Naive thymus-derived CD4-positive, alpha-beta T cell (primary cell): ENCODE measurements at places on chromosomes 1 and 21. TPM values are rescaled to one million over a fixed set of nuclear protein-coding genes. Genes with fewer than 3 reads are reported as not detected.

- no peaks in the 10 kb centered on the region for H3K27me3 ChIP-seq
- no peaks in the 10 kb centered on the region for H3K4me1 ChIP-seq
- no peak overlapping the region for H3K27ac ChIP-seq
- no peak overlapping the region for H3K4me3 ChIP-seq
Observed at GRCh38 chr1:2098839-2099785, 48.9 kb downstream of the PRKCZ start.

DNA sequence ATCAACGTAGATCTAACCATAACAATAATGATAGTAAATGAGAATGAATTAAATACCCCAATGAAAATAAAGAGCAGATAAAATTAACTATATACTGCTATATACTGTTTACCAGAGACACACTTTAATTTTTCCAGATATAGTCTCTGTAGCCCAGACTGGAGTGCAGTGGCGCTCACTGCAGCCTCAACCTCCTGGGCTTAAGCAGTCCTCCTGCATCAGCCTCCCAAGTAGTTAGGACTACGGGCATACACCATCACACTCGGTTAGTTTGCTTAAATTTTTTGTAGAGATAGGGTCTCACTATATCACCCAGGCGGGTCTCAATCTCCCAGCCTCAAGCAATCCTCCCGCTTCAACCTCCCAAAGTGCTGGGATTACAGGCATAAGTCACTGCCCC is 37.2 kb downstream of the TRIM33 start:
- H3K4me1 ChIP-seq = peaks cover 7% of the 10 kb centered on the region
- no peak for DNase-seq
- H3K36me3 ChIP-seq = no peaks in the 10 kb centered on the region

- H3K27ac ChIP-seq = no peak overlapping the region
- no peak overlapping the region for H3K4me3 ChIP-seq
Observed at GRCh38 chr1:158272681-158273080, 17.0 kb upstream of the CD1C start.

TRABD2B gene
- total RNA-seq = not detected in 2 replicates

RGS8 gene
- not detected in 2 replicates for total RNA-seq

DNA sequence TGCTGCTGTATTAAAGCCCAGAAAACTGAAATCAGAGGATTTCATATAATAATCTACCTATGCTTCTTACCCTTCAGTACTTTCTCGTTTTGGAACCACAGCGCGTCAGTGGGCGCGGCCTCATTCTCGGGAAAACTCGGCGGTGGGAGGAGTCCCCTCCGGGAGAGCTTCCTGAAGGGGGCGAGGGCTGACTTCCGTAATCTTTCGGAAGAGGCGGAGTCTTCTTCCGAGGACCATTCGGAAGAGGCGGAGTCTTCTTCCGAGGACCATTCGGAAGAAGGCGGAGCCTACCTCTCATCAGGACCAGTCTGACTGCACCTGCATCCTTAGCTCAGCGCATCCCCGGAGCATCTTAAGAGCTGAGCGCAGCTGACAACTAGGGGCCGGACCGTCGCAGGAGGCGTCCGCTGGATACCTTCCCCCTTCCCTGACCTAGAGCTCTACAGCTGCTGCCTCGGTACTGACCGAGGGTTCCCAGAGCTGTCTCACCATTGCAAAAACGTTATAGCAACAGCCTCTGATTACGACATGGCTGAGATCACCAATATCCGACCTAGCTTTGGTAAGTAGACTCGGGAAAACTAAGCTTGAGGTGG is at the start of gene SYT11:
Gene SYT11 (plus strand): TSS at position 334 of the 596 bp plus-strand sequence. CDS start 195 bp downstream, at position 529.
- no peaks in the 10 kb centered on the region for H3K27me3 ChIP-seq
- peaks cover 25% of the 10 kb centered on the region for H3K4me1 ChIP-seq
- H3K36me3 ChIP-seq = no peaks in the 10 kb centered on the region
- peak; percentile 91 for DNase-seq

NBPF4 gene
- total RNA-seq = 0.20 and 0.22 TPM in 2 replicates

- H3K27ac ChIP-seq = no peak overlapping the region
- H3K36me3 ChIP-seq = peaks cover 9% of the 10 kb centered on the region
- no peak for DNase-seq
- H3K4me3 ChIP-seq = no peak overlapping the region
- H3K27me3 ChIP-seq = no peaks in the 10 kb centered on the region
Observed at GRCh38 chr1:147641291-147641690, 29.0 kb downstream of the ACP6 start.

GRCh38 chr1:201377611-201378092 is at the start of gene TNNT2:
Gene TNNT2, minus strand, starts transcription at chr1:201377680. Its CDS starts 4,426 bp downstream, at chr1:201373254.
- no peaks in the 10 kb centered on the region for H3K36me3 ChIP-seq
- no peak for DNase-seq
- H3K27me3 ChIP-seq = no peaks in the 10 kb centered on the region
- no peak within 1 kb of the TSS for H3K4me3 ChIP-seq
- no peak within 1 kb of the TSS for H3K27ac ChIP-seq

CLCNKA gene
- not detected for total RNA-seq

OPRD1 gene
- total RNA-seq = not detected in 2 replicates

RGS18 gene
- total RNA-seq = 2.0 TPM

ATP13A2 gene
- 42.1 TPM for total RNA-seq

- H3K27ac ChIP-seq = no peak overlapping the region
- no peaks in the 10 kb centered on the region for H3K27me3 ChIP-seq
- H3K4me3 ChIP-seq = no peak overlapping the region
- H3K4me1 ChIP-seq = no peaks in the 10 kb centered on the region
Observed at GRCh38 chr1:213154056-213154685, 103.1 kb downstream of the RPS6KC1 start.

- H3K27me3 ChIP-seq = no peaks in the 10 kb centered on the region
- no peaks in the 10 kb centered on the region for H3K4me1 ChIP-seq
- DNase-seq = no peak
Observed at GRCh38 chr1:53731779-53732305, 7.1 kb downstream of the GLIS1 start.

ATP1A4 gene
- not detected for total RNA-seq

DNA sequence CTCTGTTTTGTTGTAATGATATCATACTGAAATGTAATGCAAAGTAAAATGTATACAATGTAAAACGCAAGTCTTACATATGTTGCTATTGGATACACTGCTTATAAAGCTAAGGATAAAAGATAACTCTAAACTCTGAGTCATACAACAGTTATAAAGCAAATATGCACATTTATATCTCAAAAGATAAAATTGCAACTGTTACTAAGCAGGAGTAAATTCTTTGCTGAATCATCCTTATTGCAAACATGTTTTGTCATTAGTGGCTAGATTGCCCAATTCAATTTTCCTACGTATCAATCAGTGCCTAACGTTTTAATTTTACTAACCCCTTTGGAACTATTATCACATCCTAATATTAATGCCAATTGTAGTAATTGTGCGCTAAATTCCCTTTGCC is 762.9 kb downstream of the LTN1 start:
- no peaks in the 10 kb centered on the region for H3K4me1 ChIP-seq
- H3K27me3 ChIP-seq = no peaks in the 10 kb centered on the region
- H3K27ac ChIP-seq = no peak overlapping the region
- no peak overlapping the region for H3K4me3 ChIP-seq
- no peaks in the 10 kb centered on the region for H3K36me3 ChIP-seq

DNA sequence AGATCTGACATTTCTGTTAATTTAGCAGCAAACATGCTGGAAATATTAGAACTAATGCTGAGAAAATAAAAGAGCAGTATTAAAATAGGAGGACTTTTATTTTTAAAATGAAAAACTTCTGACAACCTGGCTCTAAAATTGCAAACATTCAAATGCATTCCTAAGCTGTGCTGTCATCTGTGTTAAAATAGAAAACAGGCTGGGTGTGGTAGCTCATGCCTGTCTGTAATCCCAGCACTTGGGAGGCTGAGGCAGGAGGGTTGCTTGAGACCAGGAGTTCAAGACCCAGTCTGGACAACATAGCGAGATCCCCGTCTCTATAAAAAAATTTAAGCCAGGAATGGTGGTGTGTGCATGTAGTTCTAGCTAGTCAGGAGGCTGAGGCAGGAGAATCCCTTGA is 44.6 kb downstream of the MIGA1 start:
- H3K4me3 ChIP-seq = no peak overlapping the region
- no peaks in the 10 kb centered on the region for H3K27me3 ChIP-seq
- DNase-seq = no peak
- no peak overlapping the region for H3K27ac ChIP-seq
- peaks cover 38% of the 10 kb centered on the region for H3K36me3 ChIP-seq

DNA sequence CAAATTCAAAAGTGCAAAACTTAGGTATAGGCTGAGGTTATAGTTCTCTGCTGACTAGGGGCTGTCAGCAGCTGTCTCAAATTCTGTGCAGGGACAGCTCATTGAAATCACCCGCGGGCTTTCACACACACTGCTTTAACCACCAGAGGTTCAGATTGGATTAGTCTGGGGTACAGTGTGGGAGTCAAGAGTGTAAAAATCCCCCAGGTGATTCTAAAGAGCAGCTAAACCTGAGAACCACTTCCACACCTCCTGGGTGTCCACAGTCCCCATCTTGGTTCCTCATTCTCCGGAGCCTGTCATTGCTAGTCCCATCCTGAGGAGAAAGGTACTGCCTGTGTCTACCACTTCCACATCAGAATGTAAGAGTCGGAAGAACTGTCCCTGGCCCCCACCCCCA is 9.9 kb upstream of the TDRD10 start:
- H3K4me3 ChIP-seq = no peak overlapping the region
- no peaks in the 10 kb centered on the region for H3K36me3 ChIP-seq
- no peaks in the 10 kb centered on the region for H3K27me3 ChIP-seq
- peaks cover 38% of the 10 kb centered on the region for H3K4me1 ChIP-seq
- no peak overlapping the region for H3K27ac ChIP-seq

ARMH1 gene
- total RNA-seq = 99.7 TPM

DNA sequence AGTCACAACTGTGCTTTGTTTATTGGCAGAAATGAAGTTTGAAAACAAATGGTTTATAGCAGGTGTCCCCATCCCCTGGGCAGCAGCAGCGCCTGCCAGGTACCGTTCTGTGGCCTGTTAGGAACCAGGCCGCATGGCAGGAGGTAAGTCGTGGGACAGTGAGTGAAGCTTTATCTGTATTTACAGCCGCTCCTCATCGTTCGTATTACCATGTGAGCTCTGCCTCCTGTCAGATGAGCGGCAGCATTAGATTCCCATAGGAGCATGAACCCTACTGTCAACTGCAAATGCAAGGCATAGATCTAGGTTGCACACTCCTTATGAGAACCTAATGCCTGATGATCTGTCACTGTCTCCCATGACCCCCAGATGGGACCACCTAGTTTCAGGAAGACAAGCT is 63.4 kb upstream of the SOD1 start:
- no peaks in the 10 kb centered on the region for H3K36me3 ChIP-seq
- no peak overlapping the region for H3K27ac ChIP-seq
- no peaks in the 10 kb centered on the region for H3K27me3 ChIP-seq

DNA sequence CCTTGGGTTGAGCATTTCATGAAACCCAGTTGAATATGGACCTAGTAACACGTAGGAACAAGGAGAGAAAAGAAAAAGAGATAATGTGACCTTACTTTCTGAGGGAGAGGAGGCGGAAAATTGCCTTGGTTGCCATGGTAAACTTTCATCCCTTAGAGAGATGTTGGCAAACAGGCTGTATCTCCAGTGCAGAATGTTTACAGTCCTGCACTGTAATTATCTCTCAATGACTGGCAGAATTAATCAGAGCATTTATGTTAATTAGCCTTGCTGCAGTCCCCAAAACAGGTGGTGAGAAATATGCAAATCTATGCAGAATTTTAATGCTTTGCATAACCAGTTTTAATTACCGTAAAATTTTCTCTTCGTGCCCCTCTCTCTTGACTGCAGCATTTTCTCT is 147.3 kb downstream of the CD247 start:
- no peak for DNase-seq
- H3K36me3 ChIP-seq = peaks cover 17% of the 10 kb centered on the region
- no peaks in the 10 kb centered on the region for H3K4me1 ChIP-seq

DNA sequence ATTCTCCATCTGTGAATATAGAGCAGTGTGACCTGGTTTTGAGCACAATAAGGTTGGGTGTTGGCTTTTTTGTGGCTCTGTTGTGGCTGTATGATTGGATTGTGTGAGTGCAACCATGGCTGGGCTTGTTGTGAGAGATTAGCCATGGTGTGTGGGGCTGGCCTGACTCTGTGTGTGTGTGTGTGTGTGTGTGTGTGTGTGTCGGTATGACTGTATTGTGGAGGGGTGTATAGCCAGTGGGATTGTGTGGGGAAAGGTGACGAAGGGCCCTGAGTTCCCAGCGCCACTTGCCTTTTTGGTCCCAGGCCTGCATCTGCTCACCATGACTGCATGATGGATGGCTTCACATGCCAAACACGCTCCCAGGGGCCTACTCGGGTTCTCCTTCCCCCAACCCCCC is 5.9 kb upstream of the SLC6A9 start:
- H3K27ac ChIP-seq = no peak overlapping the region
- H3K4me1 ChIP-seq = no peaks in the 10 kb centered on the region
- no peak for DNase-seq
- no peaks in the 10 kb centered on the region for H3K36me3 ChIP-seq

GRCh38 chr1:110672001-110672752 is 2.6 kb downstream of the KCNA3 start:
- H3K4me1 ChIP-seq = peaks cover 20% of the 10 kb centered on the region
- H3K36me3 ChIP-seq = peaks cover 5% of the 10 kb centered on the region
- H3K4me3 ChIP-seq = peak overlapping the region; percentile 97
- no peaks in the 10 kb centered on the region for H3K27me3 ChIP-seq

LCK gene
- total RNA-seq = 509 TPM

GRCh38 chr21:42032968-42033367 is 22.8 kb upstream of the ZBTB21 start:
- no peak for DNase-seq
- no peak overlapping the region for H3K4me3 ChIP-seq
- H3K36me3 ChIP-seq = no peaks in the 10 kb centered on the region
- no peak overlapping the region for H3K27ac ChIP-seq
- no peaks in the 10 kb centered on the region for H3K4me1 ChIP-seq
- no peaks in the 10 kb centered on the region for H3K27me3 ChIP-seq

HSD3B2 gene
- total RNA-seq = not detected

- no peak for DNase-seq
- H3K4me1 ChIP-seq = no peaks in the 10 kb centered on the region
- no peak overlapping the region for H3K4me3 ChIP-seq
- H3K27ac ChIP-seq = no peak overlapping the region
Observed at GRCh38 chr1:59601041-59601441, 213.7 kb upstream of the HOOK1 start.

SPRR2B gene
- not detected for total RNA-seq

DNA sequence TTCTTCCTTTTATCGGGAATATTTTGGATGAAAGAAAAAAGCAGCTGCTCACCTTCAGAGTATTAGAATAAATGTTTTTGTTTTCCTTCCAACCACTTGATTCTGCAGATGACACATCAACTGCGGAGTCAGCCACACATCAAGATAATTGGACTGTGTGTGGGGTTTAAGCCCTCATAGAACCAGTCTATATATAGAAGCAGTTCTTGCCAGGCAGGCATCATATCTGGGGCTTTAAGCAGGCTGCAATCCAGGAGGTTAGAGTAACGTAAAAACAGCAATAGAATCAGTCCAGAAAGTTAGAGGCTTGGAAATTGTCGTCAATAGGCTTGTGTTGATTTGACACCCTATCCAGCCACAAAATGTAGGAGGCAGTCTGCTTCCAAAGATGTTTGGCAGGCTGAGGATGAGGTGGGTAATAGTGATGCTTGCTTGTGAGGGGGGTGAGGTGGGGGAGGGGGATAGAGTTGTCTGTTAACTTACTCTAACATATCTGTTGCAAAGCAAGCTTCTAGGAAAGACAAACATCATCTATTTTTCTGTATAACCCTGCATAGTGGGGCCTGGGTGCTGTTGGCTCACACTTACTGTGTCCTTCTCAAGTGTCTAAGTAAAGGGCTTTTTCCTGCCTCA is 64.8 kb downstream of the PEX14 start:
- H3K27me3 ChIP-seq = no peaks in the 10 kb centered on the region
- DNase-seq = no peak
- H3K4me1 ChIP-seq = peaks cover 10% of the 10 kb centered on the region
- peaks cover 42% of the 10 kb centered on the region for H3K36me3 ChIP-seq
- H3K4me3 ChIP-seq = no peak overlapping the region

F13B gene
- not detected for total RNA-seq
